ENCODE measurements at places on chromosomes 7 and 10.

- DNase-seq, result no peak
These were observed 174.5 kb upstream of the AKR1E2 start for GRCh38 chr10:4651404-4652037.

DNA sequence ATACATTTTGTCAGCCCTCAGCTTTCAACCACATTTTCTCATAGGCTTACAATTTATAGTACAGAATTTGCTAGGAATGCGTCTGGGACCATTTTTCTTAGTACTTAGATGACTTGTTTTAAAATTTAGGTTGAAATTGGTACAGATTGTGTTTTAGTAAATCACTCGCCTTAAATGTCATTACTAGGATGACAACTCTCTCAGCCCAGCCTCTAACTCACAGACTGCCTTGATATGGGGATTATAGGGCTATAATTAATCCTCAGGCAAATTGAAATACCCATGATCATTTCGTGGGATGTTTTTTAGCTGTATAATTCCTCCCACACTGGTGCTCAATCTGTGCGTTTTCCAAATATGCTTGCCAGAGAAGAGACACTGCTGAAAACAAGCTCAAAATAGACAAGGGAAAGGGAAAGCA lies 299.7 kb upstream of the AKR1E2 start:
- no peak for DNase-seq

- DNase-seq, result no peak
These were observed 151.0 kb downstream of the PLPP4 start for GRCh38 chr10:120607710-120608703.

GRCh38 chr10:130017631-130018022 lies 53.6 kb upstream of the EBF3 start:
- no peak for DNase-seq

DNA sequence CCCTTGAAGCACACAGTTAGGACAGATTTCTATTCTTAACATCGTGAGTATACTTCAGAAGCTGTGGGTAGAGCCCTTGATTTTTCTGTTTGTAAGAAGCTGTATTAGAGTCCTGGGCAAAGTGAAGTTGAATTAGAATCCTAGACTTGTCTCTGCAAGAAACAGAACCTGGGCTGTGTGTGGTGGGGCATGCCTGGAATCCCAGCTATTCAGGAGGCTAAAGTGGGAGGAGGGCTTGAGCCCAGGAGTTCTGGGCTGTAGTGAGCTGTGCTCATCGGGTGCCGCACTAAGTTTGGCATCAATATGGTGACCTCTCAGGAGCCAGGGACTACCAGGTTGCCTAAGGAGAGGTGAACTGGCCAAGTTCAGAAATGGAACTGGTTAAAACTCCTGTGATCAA lies 183.4 kb downstream of the GNAI1 start:
- DNase-seq, result no peak

- DNase-seq, result no peak
These were observed 37.3 kb upstream of the MAP3K8 start for GRCh38 chr10:30396698-30397097.

GRCh38 chr7:70599446-70600190 lies 532.3 kb upstream of the GALNT17 start:
- no peak for DNase-seq

DNA sequence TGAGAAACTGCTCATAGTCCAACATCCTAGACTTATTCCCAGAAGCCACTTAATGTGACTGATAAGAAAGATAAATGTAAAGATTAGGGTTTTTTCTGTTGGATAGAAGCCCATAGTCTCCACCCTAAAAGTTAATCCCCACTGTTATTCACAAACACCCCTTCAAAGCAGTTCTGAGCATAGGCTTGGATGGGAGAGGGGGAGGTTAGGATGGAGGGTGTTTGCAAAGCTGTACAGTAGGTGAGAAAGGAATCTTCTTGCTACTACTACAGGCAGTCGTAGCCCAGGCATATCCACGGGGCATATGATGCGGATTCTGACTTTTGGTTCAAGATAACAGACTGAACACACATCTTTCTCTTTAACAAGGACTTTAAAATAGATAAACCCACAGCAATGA lies 535.9 kb downstream of the PHTF2 start:
- no peak for DNase-seq

GRCh38 chr7:132969520-132969919 lies 112.4 kb downstream of the CHCHD3 start:
- no peak for DNase-seq

- no peak for DNase-seq
These were observed 11.5 kb downstream of the NPFFR1 start for GRCh38 chr10:70271996-70272924.

- DNase-seq, result no peak
These were observed 30.4 kb downstream of the PRPF18 start for GRCh38 chr10:13617116-13617515.

DNA sequence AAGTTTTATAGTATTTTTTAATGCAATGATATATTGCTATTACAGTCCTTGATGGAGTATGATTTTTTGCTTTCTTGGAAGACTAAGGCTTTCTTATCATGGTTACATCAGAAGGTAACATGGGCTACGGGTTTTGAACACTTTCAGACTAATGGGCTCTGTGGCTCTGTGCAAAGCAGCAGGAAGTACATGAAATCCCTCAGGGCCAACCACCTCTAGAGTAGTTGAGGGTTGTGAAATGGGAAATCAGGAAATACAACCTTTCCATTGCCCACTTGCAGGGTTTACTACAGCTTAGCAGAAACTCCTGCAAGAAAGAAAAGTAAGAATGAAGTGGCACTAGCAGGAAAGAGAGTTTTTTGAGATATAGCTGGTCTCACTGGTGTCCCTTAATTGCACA lies 853.5 kb downstream of the KCNMA1 start:
- DNase-seq, result no peak

- DNase-seq, result no peak
These were observed 2.4 kb downstream of the GBF1 start for GRCh38 chr10:102247734-102248133.

DNA sequence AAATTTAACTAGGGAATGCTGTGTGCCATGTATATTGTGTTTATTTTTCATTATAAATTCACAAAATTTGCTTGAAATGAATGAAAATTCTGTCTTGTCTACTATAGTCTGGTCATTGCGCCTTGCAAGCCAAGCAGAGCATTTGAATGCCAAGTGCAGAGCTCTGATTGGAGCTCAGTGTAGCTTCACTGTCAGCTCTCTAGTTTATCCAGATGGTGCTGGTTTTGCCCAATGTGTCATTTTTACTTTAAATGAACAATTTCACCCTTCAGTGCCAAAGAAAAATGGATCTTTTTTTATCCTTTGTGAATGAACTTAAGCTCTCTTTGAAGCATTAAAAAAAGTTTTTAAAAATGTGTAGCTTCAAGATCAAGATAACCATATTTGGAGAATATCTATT lies 225.6 kb upstream of the CACNA2D1 start:
- DNase-seq, result no peak

DNA sequence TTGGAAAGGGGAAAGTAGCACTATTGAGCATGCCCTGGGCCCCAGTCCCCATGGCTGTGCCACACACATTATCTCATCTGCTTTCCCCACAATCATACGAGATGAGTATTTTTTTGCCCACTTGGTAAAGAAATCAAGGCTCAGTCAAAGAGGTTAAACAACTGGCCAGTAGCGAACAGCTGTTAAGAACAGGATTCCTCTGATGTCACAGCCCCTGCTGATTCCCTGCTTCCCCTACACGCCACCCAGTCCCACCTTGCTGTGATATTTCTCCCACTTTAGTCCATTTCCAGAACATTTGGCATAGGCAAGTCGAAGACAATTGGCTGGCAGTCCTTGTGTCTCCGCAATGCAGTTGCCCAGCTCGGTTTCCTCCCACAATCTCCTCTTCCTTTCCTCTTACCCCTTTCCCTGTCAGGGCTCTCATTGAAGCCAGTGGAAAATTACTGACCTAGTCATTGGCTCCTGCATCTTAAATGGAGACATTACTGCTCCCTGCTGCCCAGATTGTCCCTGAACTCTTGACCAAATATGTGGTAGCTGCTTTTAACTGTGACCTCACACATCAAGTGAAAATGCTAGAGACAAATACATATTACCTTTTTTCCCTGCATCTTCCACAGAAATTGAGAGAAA lies 56.5 kb upstream of the EEPD1 start:
- DNase-seq, result no peak

DNA sequence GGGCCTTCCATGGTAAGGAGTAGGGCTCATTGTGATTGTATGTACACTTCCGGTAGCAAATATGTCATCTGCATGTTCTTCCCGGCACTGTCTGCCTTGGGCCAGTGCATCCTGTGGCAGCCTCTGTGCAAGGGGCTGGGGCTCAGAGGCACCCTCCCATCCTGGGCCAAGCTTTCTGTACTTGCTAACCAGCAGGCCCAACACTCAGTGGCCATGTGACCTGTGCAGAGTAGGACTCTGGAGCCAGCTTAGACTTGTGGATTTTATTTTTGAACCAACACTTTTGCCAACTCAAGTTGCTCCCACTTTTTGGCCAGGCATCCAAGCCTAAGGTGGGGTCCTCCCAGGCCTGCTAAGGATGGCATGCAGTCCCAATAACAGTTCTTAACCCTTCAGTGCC lies 25.0 kb downstream of the LDB3 start:
- DNase-seq, result no peak

GRCh38 chr10:88980800-88981199 lies 9.8 kb upstream of the FAS start:
- no peak for DNase-seq

DNA sequence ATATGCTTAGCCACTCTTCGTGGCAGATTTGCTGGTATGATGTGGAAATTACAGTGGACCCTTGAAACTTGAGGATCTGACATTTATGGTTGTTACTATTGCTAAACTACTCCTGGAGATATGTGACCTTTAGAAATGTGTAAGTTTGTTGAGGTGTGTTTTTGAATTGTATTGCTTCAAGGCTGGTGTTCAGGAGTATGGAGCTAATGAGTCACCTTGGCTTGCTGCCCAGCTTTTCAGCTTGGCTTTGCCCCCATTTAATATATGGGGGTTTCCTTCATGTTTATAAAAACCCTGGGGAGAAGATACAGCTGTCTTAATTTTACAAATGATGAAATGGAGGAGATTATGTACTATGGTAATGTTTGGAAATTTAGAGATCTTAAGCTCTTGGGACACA lies 11.6 kb downstream of the HBP1 start:
- DNase-seq, result no peak

GRCh38 chr7:26307791-26308190 lies 16.1 kb downstream of the SNX10 start:
- DNase-seq, result no peak

DNA sequence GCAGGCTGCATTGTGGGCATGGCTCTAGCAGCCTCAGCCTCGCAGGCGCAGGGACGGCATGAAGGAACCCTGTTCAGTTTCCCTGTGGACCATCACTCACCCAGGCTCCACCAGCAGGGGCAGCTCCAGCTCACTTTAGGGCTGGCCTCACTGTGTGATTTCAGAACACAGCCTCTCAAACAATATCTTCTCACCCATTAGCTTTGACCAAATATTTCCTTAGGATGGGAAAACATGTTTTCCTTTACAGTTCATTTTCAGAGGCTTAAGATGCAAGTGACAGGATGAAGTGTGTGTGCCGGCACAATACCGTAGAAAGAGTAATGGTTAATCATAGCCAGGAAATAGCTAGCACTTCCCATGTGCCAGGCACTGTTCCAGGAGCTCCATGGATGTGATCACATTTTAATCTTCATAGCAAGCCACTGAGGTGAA lies 58.2 kb downstream of the LANCL2 start:
- DNase-seq, result no peak

GRCh38 chr7:93558705-93559614 lies 15.6 kb downstream of the CALCR start:
- DNase-seq, result no peak

DNA sequence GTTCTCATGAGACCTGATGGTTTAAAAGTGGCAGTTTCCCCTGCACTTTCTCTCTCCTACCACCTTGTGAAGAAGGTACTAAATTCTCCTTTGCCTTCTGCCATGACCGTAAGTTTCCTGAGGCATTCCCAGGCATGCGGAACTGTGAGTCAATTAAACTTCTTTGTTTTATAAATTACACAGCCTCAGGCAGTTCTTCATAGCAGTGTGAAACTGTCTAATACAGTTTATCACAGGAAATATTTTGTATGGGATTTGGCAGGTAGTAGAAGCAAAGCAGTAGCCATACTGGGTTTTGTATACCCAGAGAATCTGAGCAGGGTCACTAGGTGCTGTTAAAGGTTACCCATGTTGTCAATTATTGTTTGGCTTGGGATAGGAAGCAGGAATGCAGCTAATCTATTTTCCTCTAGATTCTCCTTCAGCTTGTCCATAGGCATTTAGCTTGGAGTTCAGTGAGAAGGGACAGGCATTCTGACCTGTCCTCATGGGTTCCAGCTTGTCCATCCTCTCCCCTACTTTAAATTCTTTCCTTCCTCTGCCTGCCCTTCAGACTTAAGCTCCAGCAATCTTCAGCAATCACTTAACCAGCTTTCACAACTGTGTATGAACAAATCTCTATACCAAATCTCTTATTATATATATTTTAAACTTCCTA lies 186.7 kb downstream of the PCLO start:
- DNase-seq, result no peak

DNA sequence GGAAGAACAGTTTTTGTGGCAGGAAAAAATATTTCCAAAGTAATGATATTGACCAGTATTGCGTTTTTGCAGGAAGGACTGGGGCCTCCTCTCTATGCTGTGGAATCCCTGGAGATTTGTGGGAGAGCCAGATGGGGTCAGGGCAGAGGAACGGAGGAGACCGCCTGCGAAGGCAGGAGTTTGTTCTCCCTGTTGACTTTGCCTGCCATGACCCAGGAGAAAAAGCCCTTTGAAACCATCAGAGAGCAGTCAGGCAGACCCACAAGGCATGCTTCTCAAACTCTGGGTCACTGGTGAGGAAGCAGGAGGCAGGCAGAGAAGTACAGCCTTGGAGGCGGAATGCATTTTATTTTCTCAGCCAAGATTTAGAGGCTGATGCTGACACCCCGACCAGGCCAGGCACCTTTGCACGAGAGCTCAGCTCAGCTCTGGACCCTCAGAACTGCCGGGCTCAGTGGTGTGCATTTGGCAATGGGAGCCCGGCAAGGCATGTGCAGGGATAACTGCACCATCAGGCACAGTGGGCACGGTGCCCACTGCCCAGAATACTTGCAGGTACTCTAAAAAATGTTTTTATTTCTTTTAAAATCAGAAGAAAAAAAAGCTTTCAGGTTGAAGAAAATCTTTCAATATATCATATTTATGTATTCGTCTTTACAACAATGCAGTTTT lies 410.4 kb downstream of the RPS24 start:
- no peak for DNase-seq

DNA sequence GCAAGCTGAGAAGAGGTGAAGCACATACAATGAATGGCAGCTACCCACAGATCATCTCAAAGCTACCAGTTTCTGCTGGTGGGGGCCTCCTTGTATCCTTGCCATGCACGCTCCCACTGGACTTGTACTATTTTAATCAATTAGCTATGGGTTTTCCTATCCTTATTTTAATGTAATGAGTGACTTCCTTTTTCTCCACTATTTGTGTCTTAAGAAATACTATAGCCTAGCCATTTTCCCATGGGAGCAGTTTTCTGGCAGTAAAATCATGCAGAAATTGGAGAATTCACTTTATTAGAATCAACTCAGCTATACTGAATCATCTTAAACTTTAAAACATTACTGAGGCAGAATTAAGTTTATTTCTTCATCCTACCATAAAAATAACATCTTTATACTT lies 73.5 kb downstream of the CTNNA3 start:
- no peak for DNase-seq

GRCh38 chr7:15397922-15398760 lies 163.7 kb downstream of the AGMO start:
- DNase-seq, result no peak

GRCh38 chr10:19825700-19826099 lies 9.5 kb downstream of the PLXDC2 start:
- no peak for DNase-seq

Data from renal cortex interstitium (tissue), 15 donors.